MM.1S (cell line): ENCODE measurements at places on chromosomes 3 and 15.

GRCh38 chr3:66993082-66993481, 5.0 kb upstream of the KBTBD8 start:
- DNase-seq = no peak

DNA sequence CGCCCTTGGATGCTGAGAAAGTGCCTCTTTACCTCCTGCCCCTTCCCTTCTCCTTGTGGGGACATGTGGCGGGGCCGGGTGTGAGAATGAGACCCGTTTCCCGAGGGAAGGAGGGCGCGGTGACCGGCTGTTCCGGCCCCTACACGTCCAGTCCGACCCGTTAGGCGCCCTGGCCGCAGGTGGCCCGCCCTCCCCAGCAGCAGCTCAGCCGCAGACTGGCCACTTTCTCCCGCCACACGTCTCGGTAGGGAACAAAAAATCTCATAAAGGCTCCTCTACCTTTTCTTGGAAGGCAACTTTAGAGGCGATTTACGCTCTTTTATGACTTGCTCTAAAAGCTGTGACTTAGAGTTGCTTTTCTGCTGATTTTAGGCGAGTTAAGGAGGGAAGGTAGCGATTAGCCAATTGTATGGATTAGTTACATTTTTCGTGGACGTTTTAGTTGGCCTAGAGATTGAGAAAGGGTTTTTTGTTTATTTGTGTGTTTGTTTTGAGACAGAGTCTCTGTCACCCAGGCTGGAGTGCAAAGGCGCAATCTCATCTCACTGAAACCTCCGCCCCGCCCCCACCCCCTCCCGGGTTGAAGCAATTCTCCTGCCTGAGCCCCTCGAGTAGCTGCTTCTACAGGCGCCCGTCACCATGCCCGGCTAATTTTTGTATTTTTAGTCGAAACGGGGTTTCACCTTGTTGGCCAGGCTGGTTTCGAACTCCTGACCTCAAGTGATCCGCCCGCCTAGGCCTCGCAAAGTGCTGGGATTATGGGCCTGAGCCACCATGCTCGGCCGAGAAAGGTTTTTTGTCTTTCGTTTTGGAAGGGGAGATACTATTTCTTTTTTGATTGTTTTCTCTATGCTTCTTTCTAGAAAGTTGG, 8.3 kb upstream of the PGPEP1L start:
- no peak for DNase-seq

DNA sequence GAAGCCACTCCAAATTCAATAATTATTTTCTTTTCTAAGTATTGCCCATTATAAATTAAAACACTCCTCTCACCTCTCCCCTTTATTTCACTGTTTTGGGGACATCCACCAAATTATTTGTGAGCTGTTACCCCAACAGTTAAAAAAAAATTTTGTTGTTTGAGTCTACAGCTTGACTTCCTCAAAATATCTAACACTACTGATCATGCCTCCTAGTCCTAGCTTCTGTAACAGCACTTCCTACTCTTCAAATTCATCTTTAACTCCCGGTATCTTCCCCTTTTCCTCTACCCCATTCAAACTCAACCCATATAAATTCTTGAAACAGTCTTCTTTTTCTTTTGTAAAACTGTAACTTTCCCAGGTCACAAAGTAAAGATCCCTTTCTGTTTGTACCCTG, 15.9 kb downstream of the PARL start:
- no peak for DNase-seq

DNA sequence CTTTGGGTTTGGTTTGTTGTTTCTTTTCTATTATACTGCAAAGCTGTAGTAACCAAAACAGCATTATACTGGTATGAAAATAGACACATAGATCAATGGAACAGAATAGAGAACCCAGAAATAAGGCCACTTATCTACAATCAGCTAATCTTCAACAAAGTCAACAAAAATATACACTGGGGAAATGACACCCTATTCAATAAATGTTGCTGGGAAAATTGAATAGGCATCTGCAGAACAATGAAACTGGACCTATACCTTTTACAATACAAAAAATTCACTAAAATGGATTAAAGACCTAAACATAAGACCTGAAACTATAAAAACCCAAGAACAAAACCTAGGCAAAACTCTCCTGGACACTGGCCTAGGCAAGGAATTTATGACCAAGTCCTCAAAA, 52.9 kb downstream of the TLNRD1 start:
- DNase-seq = no peak

DNA sequence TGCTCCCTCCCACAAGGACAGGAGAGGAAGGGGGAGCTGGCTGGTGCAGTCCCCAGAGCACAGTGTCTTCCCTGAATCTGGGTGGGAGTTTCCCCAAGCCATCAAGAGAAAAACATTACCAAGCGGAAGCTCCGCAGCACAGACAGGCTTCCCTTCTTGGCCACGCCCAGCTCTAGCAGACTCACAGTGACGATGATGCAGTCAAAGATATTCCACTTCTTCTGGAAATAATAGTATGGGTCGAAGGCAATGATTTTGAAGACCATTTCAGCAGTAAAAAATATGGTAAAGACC, 76.7 kb downstream of the SCN10A start:
- DNase-seq = no peak

GRCh38 chr15:84833447-84834228, 16.5 kb downstream of the ALPK3 start:
- DNase-seq = no peak

DNA sequence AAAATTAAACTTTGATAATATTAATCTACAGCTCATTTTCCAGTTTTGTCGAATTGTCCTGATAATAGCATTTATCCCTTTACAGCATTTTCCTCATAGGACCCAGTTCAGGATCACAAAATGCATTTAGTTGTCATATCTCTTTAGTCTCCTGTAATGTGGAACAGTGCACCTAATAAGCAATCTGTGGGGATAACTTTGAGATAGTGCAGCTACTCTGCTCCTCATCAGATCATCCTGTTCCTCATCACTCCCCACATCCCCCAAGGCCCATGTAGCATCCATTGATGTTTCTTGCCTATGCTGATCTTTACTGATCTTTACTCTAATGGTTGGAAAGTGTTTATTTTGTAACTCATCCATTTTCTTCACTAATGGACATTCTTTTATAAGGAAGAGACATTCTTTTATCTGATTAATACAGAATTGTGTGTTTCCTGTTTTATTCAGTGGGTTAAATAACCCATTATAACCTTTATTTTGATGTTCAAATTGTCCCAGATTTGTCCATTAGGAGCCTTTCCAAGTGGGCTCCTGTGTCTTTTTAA, 7.5 kb downstream of the RNF111 start:
- DNase-seq = no peak

- DNase-seq = peak; percentile 48
Measured at GRCh38 chr15:59237924-59238331, 31.3 kb downstream of the LDHAL6B start.

DNA sequence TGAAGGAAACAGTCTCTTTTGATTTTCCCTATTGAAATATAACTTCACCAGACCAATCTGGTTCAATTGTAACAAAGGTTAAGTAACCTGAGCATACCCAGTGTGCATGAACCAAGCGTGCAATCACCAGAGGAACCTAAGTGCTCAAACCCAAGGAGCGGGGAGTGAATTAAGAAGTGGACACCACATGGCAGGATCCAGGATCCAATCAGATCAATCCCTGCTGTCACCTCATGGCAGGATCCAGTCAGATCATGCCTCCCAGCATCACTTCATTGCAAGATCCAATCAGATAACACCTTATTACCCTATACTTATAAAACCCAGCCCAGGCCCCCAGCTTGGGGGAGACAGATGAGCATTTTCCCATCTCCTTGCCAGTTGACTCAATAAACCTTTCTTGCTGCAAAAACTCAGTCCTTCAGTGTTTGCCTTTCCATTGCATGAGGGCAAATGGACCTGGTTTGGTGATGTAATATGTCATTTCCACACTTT, 38.9 kb upstream of the RNU6-1 start:
- DNase-seq = no peak

GRCh38 chr15:74185710-74186348, 12.3 kb downstream of the ISLR start:
- no peak for DNase-seq

DNA sequence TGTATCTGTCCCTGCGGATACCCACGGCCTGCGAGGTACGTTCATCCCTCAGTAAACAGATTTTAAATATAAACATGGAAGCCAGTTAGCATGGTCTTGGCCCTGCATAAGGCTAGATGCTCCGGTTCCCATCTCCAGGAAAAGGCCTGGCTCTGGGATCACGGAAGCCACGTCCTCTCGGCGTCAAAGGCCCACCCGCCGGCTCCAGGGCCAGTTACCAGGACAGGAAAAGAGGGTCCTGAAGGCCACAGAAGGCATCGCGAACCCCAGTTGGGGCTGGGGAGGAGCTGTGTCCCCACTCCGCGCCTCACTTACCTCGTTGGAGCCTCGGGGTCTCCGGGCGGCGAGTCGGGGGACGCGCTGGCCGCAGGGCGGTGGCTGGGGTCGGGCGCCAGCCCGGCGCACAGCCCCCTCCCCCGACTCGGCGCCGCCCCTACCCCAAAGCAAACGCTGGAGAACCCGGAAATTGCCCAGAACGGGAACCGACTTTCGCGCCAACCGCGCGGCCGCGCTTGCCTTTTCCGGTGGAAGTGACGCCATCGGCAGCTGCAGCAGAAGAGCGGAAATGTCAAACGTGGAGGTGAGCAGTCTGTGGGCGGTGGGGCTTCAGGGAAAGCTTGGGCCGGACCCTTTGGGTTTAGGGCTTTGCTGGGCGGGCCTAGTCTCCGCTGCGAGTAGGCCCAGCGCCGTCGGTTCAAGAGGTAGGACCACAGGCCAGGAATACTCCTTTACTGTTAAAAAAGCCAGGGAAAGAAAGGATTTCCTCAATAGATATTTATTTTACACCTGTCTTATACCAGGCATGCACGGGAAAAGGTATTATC, at the start of gene TOPBP1:
TSS of gene TOPBP1 (minus strand) at position 488 of the 824 bp plus-strand sequence. CDS start 814 bp downstream, outside the sequence.
- DNase-seq = peak; percentile 93

GRCh38 chr15:63604281-63604680, 7.1 kb downstream of the FBXL22 start:
- no peak for DNase-seq

GRCh38 chr3:50358355-50358910, 888 bp downstream of the TMEM115 start:
- no peak for DNase-seq

DNA sequence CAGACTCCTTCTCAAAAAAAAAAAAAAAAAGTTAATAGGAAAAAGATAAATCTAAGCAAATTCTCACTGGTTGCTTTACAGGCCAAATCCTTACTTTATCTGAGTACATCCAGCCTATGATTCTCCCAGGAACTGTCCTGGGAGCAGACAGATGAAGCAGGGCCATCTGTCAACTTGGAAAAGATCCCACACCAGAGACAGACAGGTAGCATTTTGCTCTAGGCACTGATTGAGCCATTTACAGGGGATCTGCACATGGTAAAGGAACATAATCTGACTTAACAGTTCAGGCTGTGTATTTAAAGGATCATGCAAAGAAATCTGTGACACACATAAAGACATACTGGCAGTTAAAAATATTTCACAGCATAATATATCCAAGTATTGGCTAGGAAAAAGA, 1006.5 kb downstream of the TBL1XR1 start:
- no peak for DNase-seq

- no peak for DNase-seq
Measured at GRCh38 chr15:46365572-46365971, 730.7 kb downstream of the SQOR start.

DNA sequence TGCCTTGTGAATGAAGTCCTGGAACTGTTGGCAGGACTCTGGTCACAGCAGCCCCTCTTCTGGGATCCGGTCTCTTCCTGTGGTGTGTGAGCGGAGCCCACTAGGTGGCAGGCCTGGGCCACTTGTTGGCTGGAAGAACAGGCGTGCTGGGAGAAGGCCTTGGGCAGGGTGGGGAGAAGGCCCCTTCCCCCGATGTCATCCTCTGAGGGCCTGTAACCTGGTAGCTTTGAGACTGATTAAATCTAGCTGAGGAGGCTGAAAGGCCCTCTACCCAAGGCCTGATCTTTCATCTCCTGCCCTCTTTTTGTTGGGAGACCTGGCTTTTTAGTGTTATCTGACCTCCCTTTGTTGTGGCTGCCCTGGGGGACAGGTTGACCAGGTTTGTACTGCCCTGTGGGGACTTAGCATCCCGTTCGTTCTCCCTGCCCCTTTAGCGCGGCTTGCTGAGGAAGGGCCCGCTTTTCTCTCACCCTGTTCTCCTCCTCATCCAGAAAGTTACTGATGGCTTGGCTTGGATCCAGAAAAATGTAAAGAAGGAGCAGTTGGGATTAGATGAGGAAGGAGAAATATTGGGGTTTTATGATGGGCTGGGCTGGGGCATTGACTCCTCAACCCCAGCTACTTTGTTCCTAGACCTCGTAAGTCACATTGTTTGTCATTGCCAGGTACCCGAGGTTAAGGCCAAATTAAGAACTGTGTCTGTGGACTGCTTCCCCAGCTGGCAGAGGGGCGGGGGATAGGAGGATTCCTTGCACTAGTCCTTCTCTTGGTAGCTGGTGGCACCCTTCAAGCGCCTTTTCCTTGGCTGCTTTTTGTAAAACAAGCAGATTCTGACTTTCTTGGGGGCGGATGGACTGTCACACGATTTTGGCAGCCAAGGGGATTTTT, 48.5 kb downstream of the CHCHD6 start:
- DNase-seq = peak; percentile 65

DNA sequence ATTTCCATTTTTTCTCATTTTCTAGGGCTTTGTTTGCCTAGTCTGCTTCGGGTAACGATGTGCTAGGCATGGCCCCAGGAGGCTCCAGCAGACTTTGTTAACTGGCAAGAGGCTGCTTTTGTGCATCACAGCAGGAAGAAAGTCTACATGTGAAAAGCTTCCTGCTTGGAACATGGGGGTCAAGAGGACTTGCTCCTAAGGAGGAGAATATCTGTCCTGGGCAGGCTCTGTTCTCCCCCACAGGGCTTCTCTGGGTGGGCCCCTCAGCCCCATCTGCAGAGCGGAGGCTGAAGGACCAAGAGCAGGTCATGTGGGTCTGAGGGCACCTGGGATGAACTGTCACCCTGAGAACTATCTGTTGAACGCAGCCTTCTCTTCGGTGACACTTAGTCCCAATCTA, 94.7 kb downstream of the CCNL1 start:
- DNase-seq = no peak

GRCh38 chr3:135103917-135104316, 308.9 kb downstream of the EPHB1 start:
- no peak for DNase-seq

DNA sequence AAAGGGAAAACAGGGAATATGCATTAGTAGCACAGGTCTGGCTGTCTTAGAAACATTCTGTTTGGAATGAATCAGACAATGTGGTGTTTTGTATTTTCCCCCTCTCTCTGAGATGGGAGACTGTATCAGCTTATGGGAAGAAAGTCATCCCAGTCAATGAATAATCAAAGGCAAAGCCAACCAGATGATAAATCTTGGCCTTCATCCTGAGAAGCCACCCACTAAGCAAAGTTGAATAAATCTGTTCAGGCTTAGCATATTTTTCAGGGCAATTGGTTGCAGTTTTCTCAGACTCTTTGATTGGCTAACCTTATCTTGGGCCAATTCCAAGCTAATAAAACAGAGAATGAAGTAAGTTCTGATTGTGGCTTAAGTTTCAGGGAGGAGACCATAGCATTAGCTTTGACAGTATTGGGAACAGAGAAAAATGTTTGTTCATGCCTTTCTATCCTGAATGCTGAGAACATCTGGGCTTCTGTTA, 63.6 kb upstream of the ARL8B start:
- no peak for DNase-seq

- no peak for DNase-seq
Measured at GRCh38 chr15:53437985-53438841, 321.2 kb downstream of the WDR72 start.

- no peak for DNase-seq
Measured at GRCh38 chr3:124032311-124032880, 40.5 kb upstream of the ROPN1 start.

GRCh38 chr3:47661121-47661752, 82.6 kb upstream of the CSPG5 start:
- no peak for DNase-seq

GRCh38 chr3:152835601-152836102, 721 bp downstream of the P2RY1 start:
- no peak for DNase-seq
